ENCODE measurements at places on chromosomes 2 and 18.
A peak's percentile ranks its signal among the peaks of the same experiment; 100 is the strongest.

- DNase-seq, result no peak
Observed at GRCh38 chr18:35343488-35343935, 708 bp downstream of the ZNF24 start.

GRCh38 chr2:170770008-170770605, at the start of gene ERICH2:
ERICH2 (plus strand) TSS chr2:170770378; CDS start chr2:170770682, 304 bp downstream.
- DNase-seq, result peak; percentile 28

DNA sequence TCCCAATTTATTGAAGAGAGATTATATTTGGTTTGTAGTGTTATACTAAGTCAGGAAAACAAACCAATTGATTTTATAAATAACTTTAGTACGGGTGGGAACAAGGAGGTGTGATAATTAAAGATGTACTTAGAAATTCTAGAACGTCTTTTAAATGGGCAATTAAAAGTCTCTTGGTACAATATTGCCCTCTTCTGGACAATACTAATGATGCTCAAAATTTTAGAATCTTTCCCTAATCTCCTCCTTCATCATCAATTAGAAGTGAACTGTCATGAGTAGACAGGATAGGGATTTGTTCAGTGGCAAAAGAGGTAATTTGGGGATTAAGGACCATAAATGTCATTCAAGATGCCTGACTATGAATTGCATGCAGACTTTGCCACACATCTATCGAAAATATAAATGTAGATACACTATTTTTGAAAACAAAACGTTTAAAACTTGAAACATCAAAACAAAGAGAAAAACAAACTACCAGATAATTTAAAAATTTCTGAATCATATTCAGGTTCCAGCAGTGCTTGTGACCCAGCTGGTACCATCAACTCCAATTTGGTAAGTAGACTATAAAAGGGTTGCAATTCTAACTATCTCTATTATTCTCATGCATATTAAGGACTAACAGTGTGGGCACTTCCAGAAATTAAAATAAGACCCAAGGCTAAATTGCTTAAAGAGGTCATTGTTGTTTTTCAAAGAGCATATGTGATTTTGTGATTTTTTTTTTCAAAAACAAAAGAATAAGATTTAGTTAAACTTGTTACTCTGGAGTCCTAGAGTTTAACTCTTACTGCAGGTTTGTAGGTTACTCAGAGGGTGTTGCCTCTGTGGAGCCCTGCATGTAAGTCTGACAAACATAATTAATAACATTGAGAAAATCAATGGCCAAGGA, 123.5 kb downstream of the LAMA3 start:
- DNase-seq, result peak; percentile 12

GRCh38 chr18:53994016-53994415, 230.5 kb downstream of the MBD2 start:
- no peak for DNase-seq

GRCh38 chr18:12963069-12963468, 15.3 kb downstream of the SEH1L start:
- no peak for DNase-seq

DNA sequence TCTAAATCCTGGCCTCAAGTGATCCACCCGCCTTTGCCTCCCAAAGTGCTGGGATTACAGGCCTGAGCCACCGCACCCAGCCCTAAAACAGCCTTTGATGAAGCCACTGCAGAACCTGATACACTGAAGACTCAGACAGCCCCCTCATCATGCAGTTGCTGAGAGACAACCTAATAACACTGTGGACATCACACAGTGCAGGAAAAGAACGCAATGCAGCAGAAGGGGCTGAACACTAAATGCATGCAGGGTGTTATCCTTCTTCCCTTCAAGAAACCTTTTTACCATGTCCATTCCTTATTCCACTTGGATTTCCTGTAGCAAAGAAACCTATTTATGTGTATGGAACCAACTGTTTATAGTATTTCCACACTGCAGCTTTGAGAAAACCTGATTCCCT, 35.7 kb downstream of the MGAT4A start:
- no peak for DNase-seq

All from central memory CD4-positive, alpha-beta T cell (primary cell).